DMS79 (cell line): ENCODE measurements at places on chromosomes 6 and 20.

GRCh38 chr6:3527651-3527977 is 70.8 kb upstream of the SLC22A23 start:
- DNase-seq, result no peak

DNA sequence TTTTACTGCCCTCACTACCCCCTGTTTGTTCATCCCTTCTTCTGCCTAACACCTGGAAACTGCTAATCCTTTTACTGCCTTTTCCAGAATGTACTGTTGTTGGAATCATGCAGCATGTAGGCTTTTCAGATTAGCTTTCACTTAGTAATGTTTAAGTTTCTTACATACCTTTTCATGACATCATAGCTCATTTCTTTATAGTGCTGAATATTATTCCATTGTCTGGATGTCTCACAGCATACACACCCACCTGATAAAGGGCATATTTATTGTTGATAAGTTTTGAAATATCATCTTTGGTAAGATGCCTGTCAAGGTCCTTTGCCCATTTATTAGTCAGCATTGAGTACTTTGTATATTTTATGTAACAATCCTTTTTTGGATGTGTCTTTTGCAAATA is 588.2 kb upstream of the NRSN1 start:
- no peak for DNase-seq

- DNase-seq, result no peak
Observed at GRCh38 chr6:157236040-157236725, 87.1 kb downstream of the TMEM242 start.

DNA sequence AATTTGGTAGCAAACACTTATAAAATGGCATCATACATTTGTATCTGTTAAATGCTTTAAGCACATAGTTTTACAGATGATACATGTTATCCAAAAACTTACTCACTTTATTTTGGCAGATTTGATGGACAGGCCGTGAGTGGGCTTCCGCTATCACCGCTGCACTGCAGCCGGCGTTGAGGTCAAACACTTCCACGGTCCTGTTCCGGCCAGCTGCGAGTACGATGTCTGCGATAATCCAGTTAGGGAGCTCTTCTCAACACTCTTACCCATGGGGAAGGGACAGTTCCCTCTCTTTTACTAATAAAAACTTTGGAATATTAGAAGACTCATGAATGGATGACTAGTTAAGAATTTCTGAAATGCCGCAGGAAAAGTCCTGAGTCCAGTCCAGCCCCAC is 69.0 kb downstream of the WDR27 start:
- no peak for DNase-seq

- no peak for DNase-seq
Observed at GRCh38 chr6:40881501-40881900, 157.5 kb downstream of the UNC5CL start.

DNA sequence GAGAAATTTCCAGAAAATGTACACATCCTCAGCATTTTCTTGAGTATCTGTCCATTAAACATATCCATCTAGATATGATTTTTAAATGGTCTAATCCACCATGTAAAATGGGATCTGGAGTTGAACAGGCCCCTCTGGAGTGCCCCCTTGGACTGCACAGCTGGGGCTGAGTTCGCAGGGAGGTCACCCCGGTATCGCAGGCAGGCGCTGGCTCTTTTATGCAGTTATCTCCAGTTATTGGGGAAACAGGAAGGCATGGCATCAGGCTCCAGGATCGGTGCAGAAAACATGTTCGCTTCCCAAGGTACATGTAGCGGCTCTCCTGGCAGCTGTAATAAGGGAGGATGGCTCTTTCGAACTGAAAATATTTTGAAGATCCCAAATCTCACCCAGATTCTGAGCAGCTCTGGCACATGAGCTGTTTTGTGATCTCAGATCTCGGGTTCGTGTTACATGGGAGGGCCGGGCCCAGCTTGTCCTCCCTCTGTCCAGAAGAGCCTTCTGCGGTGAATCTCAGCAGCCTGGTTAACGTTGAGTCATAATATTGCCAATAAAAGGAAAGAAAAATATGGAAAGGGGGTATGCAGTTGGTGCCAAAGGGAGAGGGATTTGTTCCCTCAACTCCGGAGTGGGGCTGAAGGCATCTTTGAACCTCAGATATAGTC is 167.7 kb downstream of the EYA2 start:
- DNase-seq, result no peak

DNA sequence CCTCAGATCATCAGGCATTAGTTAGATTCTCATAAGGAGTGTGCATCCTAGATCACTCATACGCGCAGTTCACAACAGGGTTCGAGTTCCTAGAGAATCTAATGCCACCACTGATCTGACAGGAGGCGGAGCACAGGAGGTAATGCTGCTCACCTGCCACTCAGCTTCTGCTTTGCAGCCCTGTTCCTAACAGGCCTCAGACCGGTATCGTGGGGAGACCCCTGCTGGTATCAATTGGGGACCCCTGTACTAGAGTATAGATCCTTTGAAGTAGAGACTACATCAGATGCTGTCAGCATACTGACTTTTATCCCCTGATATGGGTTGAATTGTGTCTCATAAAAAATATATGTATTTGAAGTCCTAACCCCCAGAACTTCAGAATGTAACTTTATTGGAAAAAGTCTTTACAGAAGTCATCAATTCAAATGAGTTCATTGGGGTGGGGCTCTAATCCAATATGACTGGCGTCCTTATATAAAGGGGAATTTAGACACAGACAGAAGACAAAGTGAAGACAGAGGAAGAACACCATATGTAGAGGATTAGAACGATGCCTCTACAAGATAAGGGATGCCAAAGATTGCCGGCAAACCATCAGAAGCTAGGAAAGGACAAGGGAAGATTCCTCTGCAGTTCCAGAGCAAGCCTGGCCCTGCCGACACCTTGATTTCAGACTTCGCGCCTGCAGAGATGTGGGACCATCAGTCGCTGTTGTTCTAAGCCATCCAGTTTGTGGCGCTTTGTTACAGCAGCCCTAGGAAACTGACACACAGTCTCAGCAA is 104.4 kb upstream of the BTBD3 start:
- DNase-seq, result no peak

DNA sequence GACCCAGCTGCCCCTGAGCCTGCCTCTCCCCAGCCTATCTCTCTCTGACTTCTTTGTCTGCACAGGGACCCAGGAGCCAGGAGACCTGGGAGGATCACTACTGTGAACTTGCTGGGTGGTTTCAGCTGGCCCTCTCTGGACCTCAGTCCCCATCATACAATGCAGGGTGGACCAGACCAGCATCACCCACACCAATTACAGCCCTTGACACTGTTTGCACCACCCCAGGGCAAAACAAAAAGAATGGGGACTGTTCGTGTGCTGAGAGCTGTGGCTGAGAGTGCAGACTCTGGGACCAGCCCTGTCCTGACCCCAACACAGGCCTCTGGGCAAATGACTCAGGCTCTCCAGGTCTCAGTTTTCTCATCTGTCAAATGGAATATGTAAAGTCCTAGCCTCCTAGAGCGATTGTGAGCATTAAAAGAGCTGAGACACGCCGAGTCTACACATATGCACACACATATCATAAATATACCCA is 25.4 kb downstream of the PTGIS start:
- DNase-seq, result no peak

DNA sequence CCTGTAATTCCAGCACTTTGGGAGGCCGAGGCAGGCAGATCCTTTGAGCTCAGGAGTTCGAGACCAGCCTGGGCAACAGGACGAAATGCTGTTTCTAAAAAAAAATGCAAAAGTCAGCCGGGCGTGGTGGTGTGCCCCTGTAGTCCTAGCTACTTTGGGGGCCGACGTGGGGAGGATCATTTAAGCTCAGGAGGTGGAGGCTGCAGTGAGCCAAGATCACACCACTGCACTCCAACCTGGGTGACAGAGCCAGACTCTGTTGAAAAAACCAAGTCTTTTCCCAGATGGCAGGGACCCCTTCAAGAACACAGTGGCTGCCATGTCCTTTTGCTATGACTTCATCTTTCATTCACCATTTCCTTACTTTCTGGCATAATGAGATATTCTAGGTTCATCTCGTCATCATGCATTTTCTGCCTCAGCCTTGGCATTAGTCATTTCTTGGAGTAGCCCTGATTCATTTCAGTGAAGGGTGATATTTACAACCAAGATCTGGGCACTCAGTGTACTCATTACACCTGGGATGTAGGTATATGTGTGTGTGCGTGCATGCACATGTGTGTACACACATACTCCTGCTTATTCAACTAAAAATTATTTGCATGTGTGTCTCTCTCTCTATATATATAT is 61.4 kb upstream of the TOX2 start:
- no peak for DNase-seq

DNA sequence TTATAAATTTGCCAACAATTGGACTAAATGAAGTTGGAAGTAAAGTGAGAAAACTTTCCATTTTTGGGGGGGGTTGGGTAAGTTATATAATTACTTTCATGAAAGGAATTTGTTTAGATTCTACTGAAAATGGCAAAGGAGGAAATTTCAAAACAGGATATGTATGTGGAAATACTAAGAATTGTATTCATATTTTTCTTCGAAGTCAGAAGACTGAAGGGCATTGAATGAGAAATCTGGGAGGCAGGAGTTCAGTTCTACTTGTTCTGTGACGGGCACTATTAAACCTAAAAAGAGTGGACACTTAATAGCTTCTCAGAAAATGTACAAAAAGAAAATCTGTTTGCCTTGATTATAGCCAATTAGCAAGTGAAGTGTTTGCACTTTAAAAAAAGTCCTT is 114.7 kb downstream of the PRIM2 start:
- DNase-seq, result no peak

- no peak for DNase-seq
Observed at GRCh38 chr20:32642257-32643046, 31.3 kb downstream of the C20orf203 start.

DNA sequence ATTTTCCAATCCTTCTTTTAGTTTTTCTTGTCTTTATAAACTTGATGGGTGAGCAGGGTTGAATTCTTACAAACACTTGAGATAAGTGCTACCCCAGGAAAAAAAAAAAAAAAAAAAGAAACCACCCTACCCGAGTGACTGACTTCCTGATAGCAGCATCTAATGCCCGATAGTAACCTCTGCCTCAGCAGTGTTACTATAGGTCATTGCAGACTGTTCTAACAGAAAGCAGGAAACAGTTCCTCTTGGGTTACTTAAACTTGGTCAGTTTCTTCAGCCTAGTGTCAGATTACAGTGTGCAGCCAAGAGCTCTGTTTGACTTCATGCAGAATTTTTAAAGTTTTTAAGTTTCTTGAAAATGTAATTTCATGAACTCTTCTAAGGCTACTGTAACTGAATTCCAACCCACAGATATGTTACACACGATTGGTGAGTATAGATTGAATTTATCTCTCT is 2.1 kb downstream of the MYLIP start:
- no peak for DNase-seq

DNA sequence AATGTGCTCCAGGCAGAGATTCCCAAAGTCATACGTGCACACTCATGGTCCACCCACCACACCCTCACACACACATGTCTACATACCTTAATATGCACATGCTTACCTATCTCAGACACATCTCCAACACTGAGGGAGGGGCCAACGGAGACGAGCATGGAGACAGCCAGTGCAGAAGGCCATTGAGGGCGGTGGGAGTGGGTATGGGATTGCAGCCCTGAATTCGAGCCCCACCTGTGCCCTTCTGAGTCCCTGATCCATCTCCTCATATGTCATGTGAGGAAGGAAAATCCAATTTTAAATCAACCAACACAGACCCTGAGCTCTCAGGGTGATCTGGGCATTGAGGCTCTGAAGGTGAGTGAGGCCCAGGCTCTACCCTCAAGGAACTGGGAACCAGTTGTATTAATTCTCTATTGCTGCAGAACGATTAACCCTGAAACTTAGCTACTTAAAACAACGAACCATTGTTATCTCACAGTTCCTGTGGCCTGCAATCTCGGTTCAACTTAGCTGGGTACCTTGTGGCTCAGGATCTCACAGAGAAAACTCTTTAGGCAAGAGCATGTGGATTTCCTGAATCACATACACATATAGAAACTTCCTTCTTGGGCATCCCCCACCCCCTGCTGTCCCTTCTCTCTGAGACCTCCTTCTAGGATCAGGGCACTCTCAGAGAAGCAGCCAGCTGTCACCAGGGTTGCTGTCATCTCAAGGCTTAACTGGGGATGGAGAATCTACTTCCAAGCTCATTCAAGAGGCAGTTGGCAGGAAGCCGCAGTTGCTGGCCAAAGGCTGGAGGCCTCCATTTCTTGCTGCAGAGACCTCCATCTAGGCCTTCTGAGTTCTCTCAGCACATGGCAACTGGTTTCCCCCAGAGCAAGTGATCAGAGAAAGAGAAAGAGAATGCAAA is 28.3 kb downstream of the GLP1R start:
- no peak for DNase-seq

GRCh38 chr6:102717737-102718456 is 1324.4 kb downstream of the GRIK2 start:
- DNase-seq, result no peak

- DNase-seq, result no peak
Observed at GRCh38 chr20:59087829-59088433, 45.3 kb upstream of the PRELID3B start.

DNA sequence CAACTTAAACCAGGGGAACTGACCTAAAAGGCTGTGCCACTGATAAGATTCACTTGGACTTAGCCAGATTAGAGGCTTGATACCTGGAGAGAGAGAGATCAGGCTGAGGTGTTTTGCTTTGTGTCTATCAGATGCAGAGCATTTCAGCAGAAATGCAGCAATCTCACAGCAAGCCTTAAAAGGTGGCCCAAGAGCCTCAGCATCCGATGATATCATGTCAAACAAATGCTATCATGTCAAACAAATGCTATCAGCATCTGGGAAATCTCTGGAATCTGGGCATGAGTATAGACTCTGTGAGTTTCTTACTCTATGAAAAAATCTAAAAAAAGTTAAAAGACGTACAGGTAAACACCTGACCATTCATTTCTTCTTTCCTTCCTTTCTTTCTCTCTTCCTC is 718.9 kb downstream of the EYS start:
- DNase-seq, result no peak

DNA sequence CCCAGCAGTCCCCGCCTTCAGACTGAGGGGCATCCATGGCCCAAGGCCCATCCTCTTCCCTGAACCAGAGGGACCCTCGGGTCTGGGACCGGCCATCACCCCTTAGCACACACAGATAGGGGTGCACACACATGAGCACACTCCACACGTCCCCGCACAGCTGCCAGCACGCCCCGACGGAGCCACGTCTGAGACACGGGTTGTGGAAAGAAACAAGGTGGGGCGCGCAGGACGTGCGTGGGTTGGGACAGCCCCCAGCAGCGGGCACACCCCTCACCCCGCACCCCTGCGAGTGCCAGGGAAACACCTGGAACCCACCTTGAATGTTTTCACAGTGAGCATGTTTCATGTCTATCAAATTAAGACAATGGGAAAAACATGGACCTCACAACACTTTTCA is 6.4 kb downstream of the GATA5 start:
- DNase-seq, result no peak

DNA sequence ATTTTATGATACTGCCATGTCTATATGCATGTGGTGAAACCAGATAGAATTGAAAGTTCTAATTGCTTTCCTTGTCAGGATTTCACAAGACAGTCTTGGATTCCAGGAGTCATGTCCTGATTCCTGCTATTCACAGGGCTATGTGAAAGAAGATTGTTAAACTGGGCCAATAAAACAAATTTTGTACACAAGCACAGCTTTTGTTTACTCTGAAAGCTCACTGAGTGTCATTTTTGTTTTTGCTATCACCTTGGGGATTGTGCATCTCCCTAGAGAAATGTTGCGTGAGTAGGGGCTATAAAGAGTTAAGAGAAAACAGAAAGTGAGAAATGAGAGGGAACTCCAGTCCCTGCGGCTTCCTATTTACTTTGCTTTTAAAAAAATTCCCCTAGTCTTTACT is 627.5 kb downstream of the PKHD1 start:
- DNase-seq, result no peak
